Glomerular endothelial cell (primary cell): ENCODE measurements at places on chromosomes 1 and 21. TPM values are rescaled to one million over a fixed set of nuclear protein-coding genes. Genes with fewer than 3 reads are reported as not detected.

- no peak for DNase-seq
These were observed 79.6 kb downstream of the SLC45A1 start for GRCh38 chr1:8397511-8397910.

DNA sequence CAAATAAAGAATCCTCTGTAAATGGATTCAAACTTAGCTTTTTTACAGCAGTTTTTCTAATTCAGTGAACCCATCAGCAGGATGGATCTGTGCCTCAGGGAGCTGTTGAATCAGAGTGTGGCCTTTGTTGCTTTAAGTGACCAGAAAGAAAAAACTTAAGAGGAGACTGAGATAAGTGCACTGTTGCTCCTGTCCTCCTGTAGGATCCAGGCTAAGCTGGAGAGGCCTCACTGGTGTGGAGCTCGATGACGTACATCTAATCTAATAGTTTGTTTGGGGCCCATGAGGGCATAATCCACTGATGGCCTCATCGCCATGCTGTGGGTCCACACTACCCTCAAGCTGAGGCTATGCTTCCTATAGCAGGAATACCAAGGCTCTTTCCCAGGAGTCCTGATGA is 10.6 kb downstream of the DIP2A start:
- DNase-seq: no peak

HRNR gene
- not detected in 2 replicates for total RNA-seq

FMO3 gene
- not detected in 2 replicates for total RNA-seq

DNA sequence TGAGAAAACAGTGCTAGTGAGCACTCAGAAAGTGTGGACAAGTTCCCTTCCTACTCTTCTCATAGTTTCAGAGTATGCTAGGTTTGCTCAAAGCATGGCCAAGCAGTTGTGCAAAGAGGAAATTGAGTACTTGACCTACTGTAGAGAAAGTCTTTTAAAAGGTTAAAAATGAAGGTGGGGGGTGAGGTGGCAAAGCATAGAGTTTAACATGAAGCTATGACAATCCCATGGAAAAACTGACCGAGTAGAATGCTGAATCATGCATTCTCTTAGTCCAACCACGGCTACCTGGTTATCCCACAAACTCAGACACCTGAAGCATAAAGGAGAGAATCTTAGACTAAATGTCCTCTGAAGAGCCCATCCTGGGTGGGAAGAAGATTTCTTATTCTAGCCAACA is 79.9 kb downstream of the PTPN14 start:
- DNase-seq: no peak

DMBX1 gene
- not detected in 2 replicates for total RNA-seq

GRCh38 chr1:25765923-25766589 is 33.9 kb upstream of the SELENON start:
- no peak for DNase-seq

- DNase-seq: peak; percentile 31
These were observed 14.1 kb downstream of the AZIN2 start for GRCh38 chr1:33094971-33095604.

- no peak for DNase-seq
These were observed 1458.1 kb upstream of the B3GALT2 start for GRCh38 chr1:194644528-194644927.

ITGB2 gene
- 0.93 TPM in 1 of 2 replicates, not detected in the other for total RNA-seq

DNA sequence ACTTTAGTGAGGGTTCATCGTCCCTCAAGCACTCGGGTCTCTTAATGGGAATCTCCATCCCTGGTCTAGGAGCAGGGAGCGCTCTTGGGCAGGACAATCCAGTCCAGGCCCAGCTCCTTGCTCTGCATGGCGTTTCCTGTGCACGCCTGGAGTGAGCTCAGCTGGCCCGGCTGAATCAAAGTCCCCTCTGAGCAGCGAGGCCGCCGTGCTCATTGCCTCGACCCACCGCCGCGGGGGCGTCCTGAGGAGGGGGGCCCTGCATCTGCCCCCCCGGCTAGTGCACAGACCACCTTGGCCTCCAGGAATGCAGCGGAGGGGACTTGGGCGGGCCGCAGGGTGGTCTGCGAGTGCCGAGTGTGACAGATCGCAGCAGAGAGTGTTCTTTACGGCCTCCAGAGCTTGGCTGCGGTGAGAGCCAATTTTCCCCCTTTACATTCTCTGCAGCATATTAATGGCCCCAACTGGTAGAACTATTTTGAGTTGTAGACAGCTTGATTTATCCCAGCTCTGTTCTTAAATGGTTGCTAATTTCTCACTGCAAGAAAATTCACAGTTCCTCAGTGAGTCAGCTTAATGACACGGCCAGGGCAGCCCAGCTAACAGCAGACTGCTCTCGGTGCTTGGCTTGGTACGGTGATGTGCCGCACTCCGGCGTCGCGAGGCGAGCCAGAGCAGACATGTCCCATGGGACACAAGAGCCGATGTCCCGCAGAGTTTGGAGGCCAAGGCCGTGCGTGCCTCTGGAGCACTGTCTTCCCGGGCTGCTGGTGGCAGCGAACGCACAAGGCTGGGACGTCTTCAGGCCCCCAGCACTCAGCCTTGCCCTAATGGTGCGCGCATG is 39.8 kb downstream of the SNAP47 start:
- DNase-seq: no peak

GRCh38 chr1:48480504-48480903 is 8.5 kb upstream of the SPATA6 start:
- no peak for DNase-seq

PSEN2 gene
- 16.7 and 25.2 TPM in 2 replicates for total RNA-seq

GRCh38 chr1:212432661-212433576 is at the start of gene NENF:
TSS of gene NENF (plus strand) at chr1:212432920. CDS start at chr1:212432944, 24 bp downstream.
- DNase-seq: no peak
